ENCODE measurements at places on chromosomes 16 and 17.
A peak's percentile ranks its signal among the peaks of the same experiment; 100 is the strongest.

- no peak for DNase-seq
Measured at GRCh38 chr17:73748508-73748907, 104.3 kb upstream of the SDK2 start.

- DNase-seq, result no peak
Measured at GRCh38 chr16:27515874-27516353, 33.8 kb downstream of the GTF3C1 start.

- DNase-seq, result no peak
Measured at GRCh38 chr17:80880648-80880985, 111.0 kb upstream of the CHMP6 start.

GRCh38 chr16:410516-411178, 9.0 kb downstream of the DECR2 start:
- no peak for DNase-seq

DNA sequence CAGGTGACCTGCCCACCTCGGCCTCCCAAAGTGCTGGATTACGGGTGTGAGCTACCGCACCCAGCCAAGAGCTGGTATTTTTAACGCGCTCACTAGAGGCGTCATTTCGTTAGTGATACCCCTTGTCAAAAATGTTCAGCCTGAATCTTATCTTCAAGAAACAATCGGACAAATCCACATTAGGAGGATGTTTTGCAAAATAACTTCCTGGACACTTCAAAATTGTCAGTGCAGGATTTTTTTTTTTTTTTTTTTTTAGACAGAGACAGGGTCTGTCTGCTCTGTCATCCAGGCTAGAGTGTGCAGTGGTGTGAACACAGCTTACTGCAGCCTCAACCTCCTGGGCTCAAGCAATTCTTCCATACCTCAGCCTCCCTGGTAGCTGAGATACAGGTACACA, 63.0 kb downstream of the RMI2 start:
- no peak for DNase-seq

GRCh38 chr17:19249681-19250080, 12.5 kb downstream of the EPN2 start:
- no peak for DNase-seq

- no peak for DNase-seq
Measured at GRCh38 chr16:64109241-64109640, 1012.6 kb downstream of the CDH11 start.

DNA sequence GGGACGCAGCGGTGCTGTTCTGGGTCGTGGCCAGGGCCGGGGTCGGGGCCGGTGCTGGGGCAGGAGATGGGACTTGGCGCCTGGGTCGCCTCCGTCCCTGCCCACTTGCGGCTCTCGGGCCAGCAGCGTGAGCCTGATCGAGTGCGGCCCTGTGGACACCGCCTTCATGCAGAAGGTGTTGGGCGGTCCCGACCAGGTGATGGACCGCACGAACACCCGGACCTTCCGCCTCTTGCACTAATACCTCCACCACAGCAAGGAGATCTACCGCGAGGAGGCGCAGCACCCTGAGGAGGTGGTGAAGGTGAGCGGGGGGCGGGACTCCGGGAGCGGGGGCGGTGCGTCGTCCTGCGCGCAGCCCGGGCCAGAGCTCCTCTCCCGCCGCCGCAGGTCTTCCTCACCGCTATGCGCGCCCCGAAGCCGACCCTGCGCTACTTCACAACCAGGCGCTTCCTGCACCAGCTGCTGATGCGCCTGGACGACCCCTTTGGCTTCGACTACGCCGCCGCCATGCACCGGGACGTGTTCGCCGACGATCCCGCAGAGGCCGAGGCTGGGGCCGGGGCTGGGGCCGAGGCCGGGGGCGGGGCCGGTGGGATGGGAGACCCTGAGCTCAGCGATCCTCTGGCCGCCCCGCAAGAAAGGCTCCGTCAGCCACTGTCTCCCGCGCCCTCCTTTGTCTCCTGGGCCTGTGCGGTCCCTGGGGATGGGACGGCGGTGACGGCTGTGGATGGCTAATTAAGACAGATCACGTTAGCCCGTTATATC, 4.5 kb upstream of the HSD17B1 start:
- DNase-seq, result peak; percentile 55

GRCh38 chr17:53227514-53227913, 595.2 kb upstream of the KIF2B start:
- DNase-seq, result no peak

- DNase-seq, result no peak
Measured at GRCh38 chr17:36525113-36525512, 9.6 kb downstream of the MYO19 start.

- no peak for DNase-seq
Measured at GRCh38 chr16:77304877-77305276, 105.7 kb downstream of the SYCE1L start.

- DNase-seq, result no peak
Measured at GRCh38 chr16:56637814-56638750, at the start of gene MT1A. MT1A (plus strand) TSS chr16:56638666; CDS start chr16:56638739, 73 bp downstream.

DNA sequence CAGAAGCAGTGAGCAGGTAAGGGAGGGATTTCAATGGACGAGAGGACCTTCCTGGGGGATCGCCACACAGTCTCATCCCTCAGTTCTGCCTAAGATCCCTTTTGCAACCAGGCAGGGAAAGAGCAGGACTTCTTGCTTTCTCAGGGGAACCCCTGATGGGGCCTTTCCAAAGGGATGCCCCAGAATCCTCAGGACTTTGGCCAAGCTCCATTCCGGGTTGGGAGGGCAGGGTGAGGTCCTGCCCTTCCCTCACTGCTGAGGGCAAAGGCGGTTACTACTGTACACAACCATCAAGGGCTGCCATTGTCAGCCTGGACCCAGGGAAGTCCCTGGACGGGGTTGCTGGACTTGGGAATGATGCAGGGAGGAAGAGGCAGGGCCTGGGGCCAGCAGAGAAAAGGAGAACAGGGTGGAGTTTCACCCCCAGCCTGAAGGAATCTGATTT, 9.7 kb downstream of the PRR29 start:
- DNase-seq, result no peak

GRCh38 chr17:61750656-61751055, 112.7 kb downstream of the BRIP1 start:
- no peak for DNase-seq

- no peak for DNase-seq
Measured at GRCh38 chr17:13862346-13862745, 207.0 kb upstream of the COX10 start.
